Activated T-helper 1 cell treated with anti-CD3 and anti-CD28 coated beads, Interleukin-2, amount 50 U/mL, for 16 hours (primary cell): ENCODE measurements at places on chromosomes 6 and 20.

DNA sequence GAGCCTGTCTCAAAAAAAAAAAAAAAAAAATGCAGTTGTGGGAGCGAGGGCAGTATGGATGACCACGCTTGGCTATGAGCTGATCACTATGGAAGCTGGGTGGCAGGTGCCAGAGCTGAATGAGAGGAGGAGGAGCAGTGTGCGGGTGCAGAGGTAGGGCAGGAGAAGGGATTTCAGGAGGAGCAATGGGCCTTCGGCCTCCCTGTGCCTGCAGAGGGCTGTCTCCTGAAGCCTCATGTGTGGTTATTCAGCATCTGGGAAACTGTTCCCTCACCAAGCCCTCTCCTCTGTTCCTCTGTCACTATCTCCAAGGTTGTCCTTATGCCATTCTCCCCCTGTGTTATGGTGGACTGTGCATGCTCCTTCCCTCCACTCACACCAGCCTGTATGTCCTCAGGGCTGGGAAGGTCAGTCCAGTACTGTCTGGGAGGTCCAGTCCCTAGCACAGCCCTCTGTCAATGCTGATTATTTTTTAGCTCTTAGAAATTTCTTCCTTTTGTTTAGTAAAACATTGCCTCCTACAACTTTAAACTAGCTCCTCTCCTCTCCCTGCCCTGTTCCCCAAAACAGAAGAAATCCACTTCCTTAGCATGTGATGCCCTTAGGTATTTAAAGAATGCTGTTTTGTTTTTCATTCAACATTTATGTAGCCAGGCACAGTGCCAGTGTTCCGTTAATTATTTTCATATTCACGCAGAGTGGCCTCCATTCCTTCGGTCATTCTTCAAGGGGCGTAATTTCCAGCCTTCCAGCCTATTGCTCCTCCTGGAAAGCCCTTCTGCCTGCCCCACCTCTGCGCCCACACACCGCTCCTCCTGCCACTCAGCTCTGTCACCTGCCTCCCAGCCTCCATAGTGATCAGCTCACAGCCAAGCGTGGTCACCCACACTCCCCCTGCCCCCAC is 48.9 kb downstream of the CNBD2 start:
- DNase-seq: no peak

DNA sequence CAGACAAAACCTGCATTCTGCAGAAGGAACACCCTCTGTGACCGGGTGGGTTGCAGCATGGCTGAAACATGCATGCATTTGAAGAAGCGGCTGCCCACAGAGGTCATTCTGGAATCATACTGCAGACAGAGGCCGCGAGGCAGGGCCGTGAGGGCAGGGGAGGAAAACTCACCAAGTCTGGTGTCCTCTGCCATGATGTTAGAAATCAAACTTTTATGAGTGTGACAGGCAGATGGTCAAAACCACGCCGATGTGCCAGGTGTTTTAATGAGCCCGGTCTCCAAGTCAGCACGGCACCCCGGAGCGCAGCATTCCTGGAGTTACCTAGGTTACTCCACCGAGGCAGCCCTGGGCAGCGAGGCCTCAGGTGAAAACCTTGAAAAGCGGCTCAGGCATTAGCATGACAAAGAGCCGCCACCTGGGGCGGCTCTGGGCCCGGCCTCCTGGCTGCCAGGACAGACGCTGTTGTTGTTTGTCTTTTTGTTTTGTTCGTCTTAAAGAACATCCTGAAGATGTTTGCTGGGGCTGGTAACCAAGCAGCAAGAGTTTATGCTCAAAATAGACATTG is 255.6 kb downstream of the ERMARD start:
- DNase-seq: no peak

GRCh38 chr6:42047213-42047590 is 3.1 kb upstream of the TAF8 start:
- no peak for DNase-seq

- no peak for DNase-seq
Measured at GRCh38 chr6:11810854-11811643, 32.4 kb upstream of the ADTRP start.

GRCh38 chr20:24993337-24994185 is 1.0 kb upstream of the APMAP start:
- DNase-seq: no peak

- no peak for DNase-seq
Measured at GRCh38 chr6:44309092-44309491, 4.1 kb downstream of the AARS2 start.

- DNase-seq: no peak
Measured at GRCh38 chr6:148347441-148348054, 4.9 kb downstream of the SASH1 start.

GRCh38 chr6:161057103-161058091 is 65.8 kb downstream of the MAP3K4 start:
- no peak for DNase-seq

DNA sequence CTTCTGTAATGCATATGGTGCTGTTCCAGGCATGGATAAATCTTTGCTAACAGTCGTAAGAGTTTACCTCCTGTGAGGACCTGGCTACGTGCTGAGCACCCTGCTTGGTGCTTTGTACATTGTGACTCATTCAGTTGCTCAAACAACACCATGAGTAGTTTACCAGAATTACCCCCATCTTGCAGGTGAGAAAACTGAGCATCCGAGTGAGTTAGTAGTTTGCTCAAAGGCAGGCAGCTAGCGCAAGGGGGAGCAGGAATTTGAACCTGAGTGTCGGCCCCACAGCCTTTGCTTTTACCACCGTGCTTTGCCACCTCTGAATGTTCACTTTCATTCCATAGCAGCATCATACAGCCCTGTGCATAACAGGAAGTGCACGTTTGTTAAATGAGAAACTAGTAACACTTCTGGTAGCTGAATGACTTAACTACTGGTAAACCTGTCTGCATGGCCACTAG is 121.9 kb downstream of the MTHFD1L start:
- no peak for DNase-seq

GRCh38 chr6:170091000-170091638 is 199.8 kb downstream of the DLL1 start:
- DNase-seq: no peak

GRCh38 chr6:146265056-146265455 is 236.2 kb downstream of the GRM1 start:
- no peak for DNase-seq

GRCh38 chr6:127124172-127124571 is 5.7 kb downstream of the RSPO3 start:
- DNase-seq: no peak

DNA sequence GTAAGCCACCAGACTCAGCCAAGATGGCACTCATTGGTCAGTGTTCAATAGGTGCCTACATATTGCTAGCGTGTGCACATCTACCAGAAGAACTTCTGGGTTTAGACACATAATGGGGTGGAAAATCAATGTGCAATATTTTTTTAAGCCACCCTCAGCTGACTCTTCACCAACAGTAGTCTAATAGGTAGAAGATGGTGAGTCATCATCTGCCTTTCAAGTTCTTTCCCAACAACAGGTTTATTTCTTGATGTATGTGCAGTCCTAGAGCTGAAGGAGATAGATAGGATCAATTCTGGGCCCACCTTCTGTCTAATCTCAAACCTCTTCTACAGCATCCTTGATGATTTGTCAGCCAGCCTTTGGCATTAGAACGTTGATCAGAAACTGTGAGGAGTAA is 41.3 kb downstream of the IRAK1BP1 start:
- DNase-seq: no peak

DNA sequence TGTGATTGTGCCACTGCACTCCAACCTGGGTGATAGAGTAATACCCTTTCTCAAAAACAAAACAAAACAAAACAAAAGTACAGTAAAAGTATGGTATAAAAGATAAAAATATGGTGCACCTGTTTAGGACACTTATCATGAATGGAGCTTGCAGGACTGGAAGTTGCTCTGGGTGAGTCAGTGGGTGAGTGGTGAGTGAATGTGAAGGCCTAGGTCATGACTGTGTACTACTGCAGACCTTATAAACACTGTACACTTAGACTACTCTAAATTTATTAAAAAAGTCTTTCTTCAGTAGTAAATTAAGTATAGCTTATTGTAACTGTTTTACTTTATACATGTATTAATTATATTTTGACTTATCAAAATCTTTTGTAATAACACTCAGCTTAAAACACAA is 46.0 kb downstream of the ZFP64 start:
- DNase-seq: no peak

GRCh38 chr20:59816146-59816738 is 117.2 kb downstream of the SYCP2 start:
- DNase-seq: no peak

DNA sequence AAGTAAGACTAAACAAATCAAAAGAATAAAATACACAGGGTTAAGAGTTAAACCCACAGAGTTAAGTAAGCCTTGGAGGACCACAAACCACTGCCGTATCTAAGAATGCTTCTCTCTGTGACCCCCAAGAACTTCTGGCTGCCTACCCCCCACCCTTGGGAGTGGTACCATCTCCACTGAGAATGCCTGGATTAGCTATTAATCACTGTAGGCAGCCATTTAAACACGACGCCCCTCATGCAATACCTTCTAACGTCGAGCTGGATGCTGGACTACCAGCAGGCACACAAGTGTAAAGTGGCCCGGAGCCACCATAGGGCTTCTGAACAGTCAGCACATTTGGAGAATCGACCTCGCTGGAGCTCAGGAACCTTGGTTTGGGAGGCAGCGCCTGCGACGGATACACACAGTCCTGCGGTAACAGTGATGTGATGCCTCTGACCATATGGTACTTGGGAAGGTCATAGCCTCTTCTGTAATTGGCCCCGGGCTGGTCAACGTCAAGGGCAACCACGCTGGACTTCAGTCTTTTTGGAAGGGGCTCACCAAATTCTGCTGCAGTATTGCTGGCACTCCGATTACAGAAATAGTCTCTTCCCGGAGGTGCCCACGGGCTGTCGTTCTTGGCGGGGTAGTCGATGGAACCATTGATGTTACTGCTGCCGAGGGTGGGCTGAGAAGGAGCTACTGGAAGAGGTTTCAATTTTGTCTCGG is 18.0 kb downstream of the ZNF217 start:
- DNase-seq: no peak

DNA sequence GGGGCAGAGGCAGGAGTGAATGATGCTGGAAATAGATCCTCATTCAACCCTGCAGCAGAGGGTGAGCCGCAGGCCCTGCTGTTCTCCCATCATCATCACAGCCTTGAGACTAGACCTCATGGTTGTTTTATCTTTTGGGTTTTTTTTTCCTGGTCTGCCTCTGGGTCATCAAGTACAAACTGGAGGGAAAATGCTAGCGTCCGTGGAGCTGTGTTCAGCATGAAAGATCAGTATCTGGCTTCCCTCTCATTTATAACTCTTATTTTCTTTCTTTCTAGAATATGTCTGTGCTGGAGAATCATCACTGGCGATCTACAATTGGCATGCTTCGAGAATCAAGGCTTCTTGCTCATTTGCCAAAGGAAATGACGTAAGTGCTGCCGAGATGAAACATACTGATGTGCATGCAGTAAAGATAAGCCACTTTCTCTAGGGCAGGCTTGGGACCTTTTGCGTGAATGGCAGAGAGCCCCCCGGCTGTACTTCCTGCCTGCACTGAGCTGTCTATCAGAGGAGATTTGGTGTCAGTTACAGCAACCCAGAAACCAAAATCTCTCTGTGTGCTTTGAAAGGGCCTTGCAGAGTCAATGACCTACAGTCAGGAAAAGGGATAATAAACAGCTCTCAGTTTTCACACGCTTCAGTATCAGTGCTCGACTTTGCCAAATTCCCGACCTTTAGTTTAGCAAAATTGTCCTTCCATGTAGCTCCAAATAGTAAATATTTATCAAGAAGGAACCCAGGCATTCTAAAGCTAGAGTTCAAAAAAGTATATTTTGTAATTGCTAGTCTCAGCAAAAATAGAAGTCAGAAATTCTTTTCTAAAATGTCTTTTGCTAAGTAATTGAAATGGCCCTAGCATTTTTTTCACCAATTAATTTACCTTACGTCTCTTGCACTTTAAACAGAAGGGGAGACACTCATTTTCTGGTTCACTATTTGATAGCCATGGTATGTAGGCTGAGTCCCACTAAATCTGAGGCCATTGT is 76.3 kb downstream of the MTFR2 start:
- no peak for DNase-seq

DNA sequence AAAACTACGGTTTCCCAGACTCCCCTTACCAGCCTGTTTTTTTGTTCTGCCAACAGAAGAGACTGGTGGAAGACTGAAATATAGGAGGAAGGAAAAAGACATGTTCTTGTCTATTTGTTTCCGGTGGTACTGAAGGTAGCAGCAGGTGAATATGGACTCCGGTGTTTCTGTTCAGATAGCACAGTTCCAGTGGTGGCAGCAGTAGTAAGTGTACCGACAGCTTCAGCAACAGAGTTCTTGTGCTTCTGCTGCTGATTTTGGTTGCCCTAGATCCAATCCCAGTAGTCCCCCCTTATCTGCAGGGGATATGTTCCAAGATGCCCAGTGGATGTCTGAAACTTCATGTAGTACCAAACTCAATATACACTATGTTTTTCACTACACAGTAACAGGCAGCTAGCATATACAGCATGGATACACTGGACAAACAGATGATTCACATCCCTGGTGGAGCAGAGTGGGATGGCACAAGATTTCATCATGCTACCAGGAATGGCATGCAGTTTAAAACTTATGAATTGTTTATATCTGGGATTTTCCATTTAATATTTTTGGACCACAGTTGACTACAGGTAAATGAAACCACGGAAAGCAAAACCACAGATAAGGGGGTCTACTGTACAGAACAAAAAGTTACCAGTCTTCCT is 301.8 kb downstream of the BTBD9 start:
- no peak for DNase-seq

- DNase-seq: no peak
Measured at GRCh38 chr6:22132656-22133055, 164.2 kb downstream of the PRL start.

GRCh38 chr6:79404677-79405076 is 132.6 kb downstream of the LCA5 start:
- DNase-seq: no peak

- DNase-seq: no peak
Measured at GRCh38 chr6:154478021-154478700, 32.3 kb downstream of the CNKSR3 start.

GRCh38 chr6:130560231-130560630 is 194.4 kb downstream of the TMEM200A start:
- DNase-seq: no peak

DNA sequence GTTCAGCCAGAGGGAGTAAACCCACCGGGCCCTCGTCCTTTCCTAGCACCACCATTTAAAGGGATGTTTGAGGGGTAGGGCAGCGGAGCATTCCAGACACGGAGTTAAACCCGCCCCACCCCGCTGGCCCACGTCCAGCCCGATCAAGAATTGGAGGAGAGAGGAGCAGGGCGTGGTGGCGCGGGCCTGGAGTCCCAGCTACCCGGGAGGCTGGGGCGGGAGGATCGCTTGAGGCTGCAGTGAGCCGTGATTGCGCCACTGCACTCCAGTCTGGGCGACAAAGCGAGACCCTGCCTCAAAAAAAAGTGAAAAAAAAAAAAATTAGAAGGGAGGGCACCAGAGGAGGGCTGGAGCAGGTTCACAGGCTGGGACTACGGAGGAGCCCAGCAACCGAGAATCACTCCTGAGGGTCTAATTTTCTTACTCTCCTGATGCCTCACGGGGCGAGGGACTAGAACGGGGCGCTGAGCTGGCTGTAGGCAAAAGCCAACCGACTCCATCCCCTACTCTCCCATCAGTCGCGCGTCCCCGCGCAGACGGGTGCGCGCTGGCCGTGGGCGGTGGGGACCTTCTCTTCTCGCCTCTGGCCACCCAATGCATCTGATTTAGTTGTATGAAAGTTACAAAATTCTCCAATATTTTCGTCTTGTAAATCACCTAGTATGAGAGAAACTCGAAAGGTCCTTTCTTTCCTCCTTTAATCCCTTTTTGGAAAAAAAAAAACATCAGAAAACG is 6.1 kb upstream of the HSPA1B start:
- peak; percentile 46 for DNase-seq
